ENCODE measurements at places on chromosomes 1 and 21. TPM values are rescaled to one million over a fixed set of nuclear protein-coding genes. Genes with fewer than 3 reads are reported as not detected.

DNA sequence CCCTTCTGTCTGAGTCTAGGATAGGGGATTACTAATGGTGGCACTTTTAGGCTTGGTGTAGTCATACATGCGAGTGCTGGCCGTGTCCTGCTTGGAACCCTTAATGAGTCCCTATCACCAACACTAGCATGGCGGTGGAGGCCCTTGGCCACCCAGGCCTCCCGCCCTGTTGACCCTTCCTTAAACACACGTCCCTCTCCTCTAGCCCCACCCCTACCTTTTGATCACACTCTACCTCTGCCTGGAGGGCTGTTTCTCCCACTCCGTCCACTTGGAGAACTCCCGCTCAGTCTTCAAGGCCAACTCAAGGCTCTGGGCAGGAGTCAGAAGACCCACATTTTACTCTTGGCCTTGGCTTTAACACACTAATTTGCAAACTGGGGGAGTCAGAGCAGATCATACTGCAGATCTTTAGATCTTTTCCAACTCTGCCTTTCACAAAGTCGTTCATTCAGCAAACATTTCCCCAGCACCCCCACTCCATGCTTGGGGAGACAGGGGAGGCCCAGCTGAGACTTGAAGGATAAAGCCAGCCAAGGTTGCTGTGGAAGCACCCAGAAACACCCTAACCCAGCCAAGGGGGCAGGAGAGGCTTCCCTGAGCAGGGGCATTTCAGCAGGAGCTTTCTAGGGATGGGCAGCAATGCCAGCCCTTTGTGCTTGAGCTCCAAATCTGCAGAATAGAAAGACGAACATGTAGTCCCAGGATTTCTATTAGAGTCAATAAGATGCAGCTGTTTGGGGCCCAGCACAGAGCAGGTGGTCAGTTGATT lies 1.9 kb downstream of the PODN start:
- DNase-seq = no peak

- DNase-seq = no peak
These were observed 860 bp downstream of the TMEM63A start for GRCh38 chr1:225881081-225881958.

DNA sequence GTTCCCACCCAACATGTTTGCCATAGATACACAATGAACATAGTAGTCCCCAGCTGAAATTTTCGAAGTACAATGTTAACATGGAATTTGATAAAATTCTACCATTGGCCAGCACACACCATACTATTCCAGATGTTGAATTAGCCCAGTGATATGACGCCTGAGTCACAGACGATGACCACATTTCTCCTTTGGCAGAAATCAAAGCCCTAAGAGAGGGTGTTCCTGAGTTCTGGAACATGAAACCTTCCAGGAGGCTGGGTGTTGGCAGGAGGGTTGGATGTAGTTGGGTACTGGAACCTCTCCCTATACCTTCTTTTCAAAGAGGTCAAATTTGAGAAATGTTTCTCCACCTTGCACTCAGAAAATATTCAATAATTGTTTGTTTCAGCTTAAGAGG lies 37.8 kb downstream of the LPAR3 start:
- no peak for DNase-seq

DNA sequence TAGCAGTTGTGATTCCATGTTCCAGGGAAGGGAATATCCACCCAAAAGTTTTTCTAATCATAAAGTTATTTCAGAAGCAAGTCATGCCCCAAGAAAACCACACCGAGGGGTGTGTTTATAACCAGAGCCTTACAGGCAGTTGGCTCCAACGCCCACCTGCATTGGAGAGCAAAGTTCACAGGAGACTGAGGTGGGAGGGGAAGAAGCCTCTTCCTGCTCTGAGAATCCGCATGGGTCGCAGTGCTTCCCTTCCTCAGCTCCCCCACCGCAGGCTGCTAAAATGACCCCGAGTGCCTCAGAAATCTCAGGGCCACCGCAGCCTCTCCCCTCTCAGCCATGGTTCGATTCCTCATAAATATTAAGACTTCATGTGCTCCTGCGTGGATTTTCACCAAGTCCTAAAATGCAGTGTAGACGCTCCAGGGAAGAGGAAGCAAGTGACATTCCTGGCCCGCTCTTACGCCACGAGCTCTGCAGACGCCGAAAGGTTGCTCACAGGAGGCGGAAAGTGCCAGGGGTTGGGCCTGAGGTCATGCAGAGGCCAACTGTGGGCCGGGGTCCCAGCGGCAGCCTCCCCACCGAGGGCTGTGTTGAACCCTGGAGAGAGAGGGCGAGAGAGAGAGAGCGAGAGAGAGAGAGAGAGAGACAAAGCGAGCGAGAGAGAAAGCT lies 13.4 kb upstream of the SPSB1 start:
- DNase-seq = no peak

- peak; percentile 51 for DNase-seq
These were observed 910 bp upstream of the MRPL39 start for GRCh38 chr21:25608044-25608737.

- DNase-seq = no peak
These were observed 31.8 kb upstream of the PDC start for GRCh38 chr1:186492531-186493291.

GRCh38 chr1:121519042-121519755 lies 334.4 kb downstream of the SRGAP2C start:
- no peak for DNase-seq

GRCh38 chr1:172758259-172758658 lies 99.4 kb downstream of the FASLG start:
- DNase-seq = no peak

DNA sequence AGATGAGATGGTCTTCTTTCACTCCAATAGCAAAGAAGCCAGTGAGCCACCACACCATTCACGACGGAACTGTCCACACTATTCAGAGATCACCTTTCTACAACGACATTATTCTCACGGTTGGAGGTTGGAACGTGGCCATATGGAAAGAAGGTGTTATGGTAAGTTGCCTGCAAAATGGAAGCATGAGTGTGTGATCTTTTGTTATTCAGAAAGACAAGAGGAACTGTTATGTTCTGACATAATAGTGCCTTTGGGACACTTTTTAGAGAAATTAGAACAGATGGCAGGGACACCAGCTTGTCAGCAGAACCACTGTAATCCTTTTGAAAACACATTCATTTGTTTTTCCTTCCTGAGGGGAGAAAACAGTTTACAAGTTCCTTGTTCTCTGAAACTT lies 75.8 kb upstream of the MCOLN3 start:
- no peak for DNase-seq

GRCh38 chr1:157047062-157047410 lies 1.5 kb upstream of the ARHGEF11 start:
- DNase-seq = no peak

DNA sequence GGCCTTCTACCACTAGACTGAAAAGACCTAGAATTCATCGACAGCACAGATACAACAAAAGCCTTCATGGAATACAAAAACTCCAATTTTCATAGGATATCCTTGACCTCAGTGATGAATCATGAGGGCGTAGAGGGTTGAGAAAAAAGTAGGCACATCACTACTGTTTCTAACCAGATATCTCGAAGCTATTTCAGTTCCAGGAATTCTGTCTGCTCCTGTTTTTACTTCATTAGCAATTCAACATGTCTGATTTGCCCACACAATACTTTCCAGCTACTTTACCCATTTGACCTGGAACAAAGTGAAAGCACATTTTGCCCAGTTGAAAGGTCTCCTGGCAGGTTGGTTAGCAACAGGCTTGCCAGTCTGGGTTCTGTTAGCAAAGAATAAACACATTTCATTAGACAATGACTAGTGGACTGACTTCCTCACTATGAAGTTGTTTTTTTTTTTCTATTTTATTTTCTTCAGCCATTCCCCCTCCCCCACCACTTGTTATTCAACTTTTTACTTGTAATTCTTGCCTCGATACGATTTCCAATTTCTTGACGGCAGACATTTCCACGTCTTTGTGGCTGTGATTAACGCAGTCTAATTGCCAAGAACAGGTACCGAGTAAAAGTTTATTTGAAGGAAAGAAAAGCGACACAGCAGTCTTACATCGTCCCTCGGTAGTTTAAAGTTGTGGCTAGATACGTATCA lies 4.0 kb upstream of the ZBTB18 start:
- no peak for DNase-seq

- no peak for DNase-seq
These were observed 110.1 kb upstream of the ARHGEF16 start for GRCh38 chr1:3344395-3344794.

- DNase-seq = no peak
These were observed 777 bp downstream of the NUDT17 start for GRCh38 chr1:145846201-145846612.

GRCh38 chr21:7951854-7952519 lies 2569.4 kb upstream of the TPTE start:
- DNase-seq = no peak

DNA sequence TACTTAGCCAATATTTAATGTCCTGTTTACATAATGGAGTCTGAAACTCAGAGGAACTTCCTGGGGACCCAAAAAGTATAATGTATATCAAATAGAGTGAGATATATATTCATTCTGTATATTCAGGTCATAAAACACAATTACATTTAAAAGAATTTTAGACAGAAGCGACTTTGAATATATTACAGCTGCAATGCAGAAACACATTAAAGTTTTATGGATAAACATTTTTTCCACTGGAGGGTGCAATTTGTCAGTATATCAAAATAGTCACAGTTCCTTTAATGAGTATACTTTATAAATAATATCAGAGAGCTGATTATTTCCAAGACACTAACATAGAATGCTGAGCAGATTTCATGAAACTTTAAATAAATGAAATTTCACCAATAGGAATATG lies 43.9 kb upstream of the CRB1 start:
- DNase-seq = no peak

- no peak for DNase-seq
These were observed 22.7 kb upstream of the AADACL3 start for GRCh38 chr1:12692967-12693782.

GRCh38 chr21:42187976-42188653 lies 30.8 kb upstream of the ABCG1 start:
- DNase-seq = no peak

DNA sequence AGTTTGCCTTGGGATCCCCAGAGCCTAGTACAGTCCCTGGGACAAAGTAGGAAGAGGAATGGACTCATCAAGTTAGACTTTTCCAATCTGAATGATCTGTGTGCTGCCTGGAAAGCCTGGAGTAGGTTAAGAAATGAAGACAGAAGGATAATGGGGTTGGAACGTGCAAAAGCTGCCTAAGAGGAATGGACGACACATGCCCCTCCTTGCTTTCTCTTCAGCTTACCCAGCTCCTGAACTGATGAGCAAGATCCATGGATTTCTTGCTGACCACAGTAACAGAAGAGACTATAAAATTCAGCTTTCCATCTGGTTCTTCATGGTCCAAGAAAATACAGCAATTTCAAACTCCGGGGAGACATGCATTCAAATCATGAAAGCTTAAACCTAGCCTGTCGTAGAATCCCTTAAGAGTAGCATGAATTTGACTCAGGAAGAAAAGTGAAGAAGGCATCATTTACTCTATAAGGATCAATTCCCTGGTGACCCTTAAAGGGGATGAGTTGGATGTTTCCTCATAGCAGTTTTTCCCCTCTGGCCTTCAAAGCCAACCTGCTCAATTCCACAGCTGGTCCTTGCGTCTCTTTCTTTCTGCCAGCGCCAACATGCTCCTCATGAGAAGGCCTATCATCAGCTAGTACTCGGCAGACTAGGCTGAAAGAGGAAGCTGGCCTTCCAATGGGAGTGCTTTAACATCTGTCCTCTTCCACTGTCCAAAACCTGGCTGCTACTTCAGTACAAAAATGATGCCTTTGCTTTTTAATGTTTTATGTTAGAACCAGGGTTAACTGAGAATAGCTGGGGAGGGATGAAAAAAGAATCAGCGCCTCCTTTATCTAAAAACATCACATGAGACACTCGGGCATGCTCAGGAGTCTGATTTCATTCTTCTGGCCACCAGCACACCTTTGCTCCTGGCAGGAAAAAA lies 5.7 kb upstream of the PEF1 start:
- no peak for DNase-seq

DNA sequence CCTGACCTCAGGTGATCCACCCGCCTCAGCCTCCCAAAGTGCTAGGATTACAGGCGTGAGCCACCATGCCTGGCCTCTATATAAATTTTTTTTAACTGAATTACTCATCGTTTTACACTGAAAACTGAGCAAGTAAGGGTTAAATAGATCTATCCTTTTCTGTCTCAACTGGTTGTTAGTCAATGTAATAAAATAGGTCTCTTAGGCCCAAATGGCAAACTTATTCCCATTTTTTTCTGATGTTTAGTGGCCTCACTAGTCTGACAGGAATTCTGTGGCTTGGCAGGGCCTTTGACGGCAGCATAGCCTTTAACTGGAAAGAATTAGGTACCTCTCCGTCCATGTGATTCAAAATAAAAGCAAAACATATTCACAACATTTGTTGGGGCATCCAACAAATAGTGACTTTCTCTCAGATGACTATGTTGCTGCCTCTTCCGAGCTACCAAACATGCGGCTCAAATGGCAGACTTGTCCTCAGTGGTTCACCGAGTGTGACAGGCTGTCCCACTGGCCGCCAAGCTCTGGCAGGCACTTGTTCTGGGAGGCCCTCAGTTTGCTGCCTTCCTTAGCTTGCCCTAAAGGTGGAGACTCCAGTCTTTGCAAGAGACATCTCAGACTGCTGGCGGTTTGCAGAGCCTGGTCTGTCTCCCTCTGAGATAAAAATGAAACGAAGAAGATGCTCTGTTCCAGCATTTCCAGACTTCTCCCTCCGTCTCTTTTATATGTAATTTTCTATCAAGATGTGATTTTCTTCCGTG lies 17.4 kb downstream of the ATP1A4 start:
- DNase-seq = no peak

GRCh38 chr1:101302831-101303511 lies 66.2 kb downstream of the S1PR1 start:
- DNase-seq = no peak

The LRRC7 gene
- total RNA-seq = 0.14 TPM

The AADACL4 gene
- not detected for total RNA-seq

The CCDC27 gene
- not detected for total RNA-seq

The FAM3B gene
- total RNA-seq = 1.5 TPM

The LCE1E gene
- total RNA-seq = not detected

The SPATA1 gene
- total RNA-seq = 3.6 TPM

The CD52 gene
- total RNA-seq = not detected

The OXCT2 gene
- 4.1 TPM for total RNA-seq

The ACP6 gene
- 10.8 TPM for total RNA-seq

The PARS2 gene
- total RNA-seq = 3.1 TPM

The SLC30A2 gene
- total RNA-seq = not detected

The SFN gene
- total RNA-seq = 3.8 TPM
